ENCODE measurements at places on chromosomes 1 and 21.

DNA sequence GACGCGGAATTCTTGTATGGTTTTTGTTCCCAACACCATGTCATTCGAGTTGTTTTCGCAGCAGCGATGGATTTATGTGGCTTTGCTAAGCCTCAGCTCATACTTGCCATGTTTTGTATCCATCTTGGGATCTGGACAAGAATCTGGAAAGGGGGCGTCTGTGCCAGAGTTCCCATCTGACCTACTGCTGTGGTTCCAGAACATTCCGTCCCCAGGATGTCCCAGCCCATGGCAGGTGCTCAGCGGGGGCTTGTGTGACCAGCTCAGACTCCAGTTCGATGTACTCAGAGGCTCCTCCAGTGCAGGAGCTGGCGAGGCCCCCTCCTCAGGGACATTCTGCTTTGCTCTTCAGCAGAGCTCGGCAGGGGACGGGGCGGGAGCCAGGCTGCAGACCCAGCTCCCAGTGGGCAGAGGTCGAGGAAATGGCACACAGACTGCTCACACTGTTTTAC, 24.0 kb upstream of the ADARB1 start:
- DNase-seq: no peak

DNA sequence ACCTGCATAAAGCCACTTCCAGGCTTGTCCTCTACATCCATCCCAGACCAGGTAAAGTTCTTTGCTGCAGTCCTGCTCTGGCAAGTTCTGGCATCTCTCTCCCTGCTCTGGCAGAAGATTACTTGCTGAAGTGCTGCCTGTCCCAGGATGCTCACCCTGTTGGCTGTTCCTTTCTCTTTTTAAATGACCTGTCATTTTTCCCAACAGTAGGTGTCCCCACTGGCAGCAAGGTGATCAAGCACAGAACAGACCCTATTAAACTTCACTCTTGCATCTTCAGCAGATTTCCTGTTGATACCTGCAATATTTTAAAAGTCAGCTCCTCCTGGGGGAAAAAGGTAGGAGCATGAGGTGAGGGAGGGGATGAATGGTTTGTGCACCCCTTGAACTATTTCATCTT, 332.6 kb downstream of the PBX1 start:
- no peak for DNase-seq

DNA sequence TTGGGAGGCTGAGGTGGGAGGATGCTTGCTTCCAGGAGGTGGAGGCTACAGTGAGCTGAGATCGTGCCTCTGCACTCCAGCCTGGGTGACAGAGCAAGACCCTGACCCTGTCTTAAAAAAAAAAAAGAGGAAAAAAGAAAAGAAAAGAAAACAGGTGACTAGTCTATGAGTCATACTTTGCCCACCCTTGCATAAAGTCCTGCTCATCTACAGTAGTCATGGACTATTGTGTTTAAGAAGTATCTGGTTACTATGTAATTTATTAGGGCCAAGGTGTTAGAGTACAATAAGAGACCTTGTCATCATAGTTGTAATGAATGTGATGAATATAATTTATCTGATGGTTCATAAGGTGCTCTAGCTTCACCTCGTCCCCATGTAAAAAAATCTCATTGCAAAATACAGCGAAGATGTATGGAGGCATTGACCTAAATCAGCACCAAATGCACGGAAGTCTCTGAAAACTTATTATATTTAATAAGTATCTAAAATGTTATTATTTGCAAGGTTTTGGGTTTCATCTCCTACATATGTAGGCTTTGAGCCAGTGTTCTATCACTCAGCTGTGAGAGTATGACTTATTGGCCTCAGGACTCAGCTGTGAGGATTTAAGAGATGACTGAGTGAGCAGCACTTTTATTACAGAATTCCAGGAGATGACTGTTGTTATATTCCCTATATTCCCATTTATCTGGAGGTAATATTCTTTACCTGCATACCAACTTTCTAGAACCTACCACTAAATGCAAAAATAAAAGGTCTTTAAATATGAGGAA, 19.9 kb upstream of the KCNJ6 start:
- no peak for DNase-seq

- no peak for DNase-seq
Measured at GRCh38 chr21:46127239-46128105, 27.9 kb downstream of the FTCD start.

DNA sequence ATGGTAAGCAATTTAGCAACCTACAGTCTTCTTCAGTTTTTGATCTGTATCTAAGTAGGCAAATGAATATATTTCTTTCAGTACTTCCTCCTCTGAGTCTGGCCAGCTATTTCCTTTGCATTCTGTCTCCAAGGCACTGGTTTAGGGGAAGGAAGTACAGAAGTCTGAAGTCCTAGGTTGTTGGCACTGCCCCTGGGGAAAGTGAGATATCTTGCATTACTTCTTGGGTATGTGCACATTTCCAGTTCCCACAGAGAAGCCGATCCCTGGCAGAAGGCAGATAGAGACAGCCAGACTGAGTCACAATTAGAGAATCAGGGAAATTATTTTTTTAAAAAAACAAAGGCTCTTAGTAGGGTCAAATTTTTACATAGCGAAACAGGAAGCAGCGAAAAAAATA, 98.8 kb downstream of the RASAL2 start:
- no peak for DNase-seq

- DNase-seq: no peak
Measured at GRCh38 chr1:27001570-27002360, 8.3 kb downstream of the TRNP1 start.

DNA sequence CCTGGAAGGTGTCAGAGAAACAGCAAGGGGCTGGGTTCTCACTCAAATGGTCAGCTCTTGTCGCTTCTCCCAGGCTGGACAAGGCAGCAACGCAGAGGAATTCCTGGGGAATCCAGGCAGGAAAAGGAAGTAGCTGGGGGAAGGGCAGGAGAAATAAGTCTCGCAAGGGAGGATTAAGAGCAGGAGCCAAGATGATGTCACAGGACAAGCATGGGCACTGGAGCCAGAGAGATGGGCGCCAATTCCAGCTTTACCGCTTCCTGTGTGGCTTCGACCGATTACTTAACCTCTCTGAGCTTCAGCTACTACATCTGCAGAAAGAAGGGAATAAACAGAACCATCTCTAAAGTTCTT, 70.5 kb downstream of the SSBP3 start:
- no peak for DNase-seq

- DNase-seq: no peak
Measured at GRCh38 chr1:112363636-112364035, 32.4 kb upstream of the CTTNBP2NL start.

GRCh38 chr1:90922996-90923395, 98.8 kb downstream of the ZNF644 start:
- DNase-seq: no peak

DNA sequence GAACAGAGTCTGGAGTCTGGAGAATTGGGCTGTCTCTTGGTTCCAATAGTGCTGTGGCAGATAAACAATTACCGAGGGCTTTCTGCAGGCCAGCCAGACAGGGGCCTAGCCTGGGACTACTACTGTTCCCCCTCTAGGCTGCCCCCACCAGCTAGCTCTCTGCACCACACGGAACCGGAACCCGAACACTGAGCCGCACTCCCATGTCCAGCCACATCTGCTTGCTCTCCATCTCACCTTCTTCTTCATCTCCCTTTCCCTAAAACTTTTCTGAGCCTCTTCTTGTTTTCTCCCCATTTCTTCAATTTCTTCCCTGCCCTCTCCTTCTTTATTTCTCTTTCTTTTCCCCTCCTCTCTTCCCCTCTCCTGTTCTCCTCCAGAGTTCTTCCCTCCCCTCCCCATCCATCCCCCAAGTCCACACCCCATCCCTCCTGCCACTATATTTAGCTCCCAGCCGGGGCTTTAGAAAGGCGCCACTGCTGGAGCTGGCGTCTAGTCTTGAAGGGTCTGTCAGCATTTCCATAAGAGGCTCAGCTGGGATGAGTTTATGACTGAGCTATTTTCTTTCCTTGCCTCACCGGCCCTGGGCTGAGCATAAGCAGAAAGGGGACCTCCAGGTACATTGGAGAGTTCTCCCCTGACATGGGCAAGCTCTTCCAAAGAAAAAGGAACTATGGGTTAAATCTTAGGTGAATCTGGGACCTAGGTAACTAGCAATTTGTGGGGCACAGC, 25.7 kb upstream of the ATP2B4 start:
- DNase-seq: no peak

DNA sequence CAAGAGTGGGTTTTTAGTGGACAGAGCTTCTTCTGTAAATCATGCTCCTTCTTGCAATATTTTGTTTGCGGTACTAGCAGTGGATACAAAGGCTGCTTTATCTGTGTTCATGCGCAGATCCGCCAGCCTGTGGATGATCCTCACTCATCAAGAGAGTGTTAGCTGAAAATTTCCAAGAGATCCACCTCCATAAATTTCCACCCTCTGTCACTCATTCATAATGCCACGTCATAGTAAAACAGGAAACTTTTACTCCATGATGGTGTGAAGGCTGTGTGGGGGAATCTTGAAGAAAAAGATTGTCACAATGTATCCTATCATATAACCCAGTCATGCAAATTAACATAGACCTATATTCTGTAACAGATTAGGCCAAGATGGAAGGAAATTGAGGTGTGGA, 4.4 kb upstream of the MAPKAPK2 start:
- DNase-seq: no peak

DNA sequence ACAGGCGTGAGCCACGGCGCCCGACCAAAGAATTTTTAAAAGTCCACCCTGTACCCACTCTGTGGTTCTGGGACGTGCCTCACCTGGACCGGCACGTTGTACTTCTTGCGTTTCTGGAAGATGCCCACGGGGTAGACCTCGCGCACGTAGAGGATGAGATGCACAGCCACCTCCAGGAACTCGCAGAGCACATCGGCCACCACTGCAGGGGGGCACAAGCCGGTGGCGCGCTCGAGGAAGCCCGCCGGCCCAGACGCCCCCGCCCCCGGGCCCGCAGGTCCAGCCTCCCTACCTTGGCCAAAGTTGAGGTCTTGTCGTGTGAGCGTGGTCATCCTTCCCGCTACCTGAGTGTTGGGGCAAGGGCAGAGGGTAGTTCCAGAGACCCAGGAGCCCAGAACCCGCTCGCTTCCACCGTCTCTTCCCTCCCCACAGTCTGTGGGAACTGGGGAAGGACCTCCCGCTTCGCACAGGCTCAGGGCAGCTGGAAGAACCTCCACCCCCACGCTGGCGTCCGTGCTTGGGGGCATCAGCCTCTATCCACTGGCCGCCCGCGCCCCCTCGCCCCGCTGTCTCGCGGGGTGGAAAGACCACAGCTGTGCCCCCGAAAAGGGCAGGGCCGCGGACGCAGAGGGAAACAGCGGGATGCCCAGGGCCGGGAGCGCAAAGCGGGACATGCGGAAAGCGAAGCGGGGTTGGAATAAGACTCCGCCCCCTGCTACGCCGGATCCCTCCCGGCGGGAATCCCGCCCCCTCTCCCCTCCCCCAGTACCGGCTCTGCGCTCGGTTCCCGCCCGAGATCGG, 478 bp downstream of the MAD2L2 start:
- DNase-seq: no peak

DNA sequence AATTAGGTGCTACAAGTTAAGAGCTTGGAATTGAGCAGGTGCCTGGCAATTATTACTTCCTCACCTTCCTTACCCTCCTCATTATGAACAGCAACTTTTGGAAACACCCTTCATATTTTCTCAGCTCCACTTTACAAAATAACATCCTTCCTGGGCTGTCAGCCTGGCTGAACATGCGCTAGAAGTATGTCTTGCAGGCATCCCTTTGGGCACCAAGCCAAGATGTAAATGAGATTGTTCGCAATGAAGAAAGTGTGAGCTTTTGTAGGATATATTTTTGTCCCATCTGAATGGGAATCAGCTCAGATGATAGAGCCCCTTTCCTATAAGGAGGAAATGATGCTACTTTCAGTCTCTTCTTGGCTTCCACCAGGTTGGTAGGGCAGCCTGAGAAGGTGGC, 245.9 kb downstream of the KAZN start:
- no peak for DNase-seq

DNA sequence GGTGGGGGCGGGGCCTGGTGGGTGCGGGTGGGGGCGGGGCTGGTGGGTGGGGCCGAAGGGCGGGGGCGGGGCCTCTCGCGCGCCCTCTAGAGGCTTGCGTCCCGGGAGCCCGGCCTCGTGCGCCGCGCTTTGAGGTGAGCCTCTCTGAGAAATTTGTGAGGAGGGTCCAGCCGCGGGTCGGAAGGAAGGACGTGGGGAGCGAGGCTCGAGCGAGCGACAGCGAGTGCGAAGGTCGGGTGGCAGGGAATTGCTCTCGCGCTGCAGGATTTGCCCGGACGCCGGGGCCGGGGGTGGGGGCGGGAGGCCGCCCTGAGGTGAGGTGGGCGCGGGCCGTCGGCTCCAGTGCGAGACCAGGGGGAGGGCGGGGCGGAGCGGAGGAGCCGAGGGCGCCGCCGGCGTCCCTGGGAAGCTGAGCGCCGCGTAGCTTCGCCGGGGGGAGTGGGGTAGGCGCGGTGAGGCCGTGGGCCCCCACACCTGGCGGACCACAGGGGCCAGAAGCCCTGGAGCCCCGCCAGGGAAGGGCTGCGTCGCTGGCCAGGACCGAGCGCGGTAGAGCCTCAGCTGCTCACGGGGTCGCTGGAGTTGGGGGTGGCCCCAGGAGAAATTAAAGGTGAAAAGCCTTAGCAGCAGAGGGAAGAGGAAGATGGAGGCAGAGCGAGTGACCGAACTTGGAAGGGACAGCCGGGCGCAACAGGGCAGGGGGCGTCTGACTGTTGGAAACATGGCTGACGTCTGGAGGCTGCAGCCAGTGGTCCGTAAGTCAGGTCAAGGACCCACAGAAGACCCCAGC, 754 bp upstream of the LSS start:
- no peak for DNase-seq
